Stimulated activated CD4-positive, alpha-beta T cell treated with anti-CD3 and anti-CD28 coated beads, Interleukin-15, amount 100 ng/mL, for 48 hours (primary cell): ENCODE measurements at places on chromosomes 7 and 10.

- no peak for DNase-seq
Observed at GRCh38 chr10:63409465-63410027, 56.2 kb downstream of the JMJD1C start.

DNA sequence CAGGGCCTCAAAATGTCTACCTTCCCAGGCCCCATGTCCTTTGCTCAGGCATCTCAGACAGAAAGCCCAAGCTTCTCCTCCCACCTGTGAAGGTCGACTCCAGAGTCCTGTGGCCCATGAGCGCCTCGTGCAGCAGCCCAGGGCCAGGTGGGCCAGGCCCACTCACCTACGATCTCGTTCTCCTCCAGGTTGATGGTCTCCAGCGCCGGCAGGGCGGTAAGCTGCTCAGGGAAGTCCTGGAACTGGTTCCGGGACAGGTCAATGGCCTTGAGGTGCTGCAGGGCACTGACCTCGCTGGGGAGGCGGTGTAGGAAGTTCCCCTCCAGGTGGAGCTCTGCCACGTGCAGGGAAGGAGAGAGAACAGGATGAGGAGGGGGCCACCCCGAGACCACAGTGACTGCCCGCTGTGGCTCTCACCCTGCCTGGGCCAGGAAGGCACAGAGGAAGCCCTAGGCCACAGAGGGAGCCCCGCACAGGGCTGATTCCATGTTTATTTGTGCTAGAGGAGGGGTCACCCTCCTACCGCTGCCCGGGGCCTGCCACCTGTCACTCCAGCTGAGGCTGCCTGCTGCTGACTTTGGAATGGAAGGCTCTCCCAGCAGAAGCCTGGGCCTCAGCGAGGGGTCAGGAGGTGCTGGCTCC lies 40.0 kb upstream of the NPFFR1 start:
- no peak for DNase-seq

GRCh38 chr10:3043512-3044368 lies 23.6 kb upstream of the PFKP start:
- DNase-seq = no peak

- no peak for DNase-seq
Observed at GRCh38 chr10:113278221-113278620, 274.6 kb upstream of the HABP2 start.

DNA sequence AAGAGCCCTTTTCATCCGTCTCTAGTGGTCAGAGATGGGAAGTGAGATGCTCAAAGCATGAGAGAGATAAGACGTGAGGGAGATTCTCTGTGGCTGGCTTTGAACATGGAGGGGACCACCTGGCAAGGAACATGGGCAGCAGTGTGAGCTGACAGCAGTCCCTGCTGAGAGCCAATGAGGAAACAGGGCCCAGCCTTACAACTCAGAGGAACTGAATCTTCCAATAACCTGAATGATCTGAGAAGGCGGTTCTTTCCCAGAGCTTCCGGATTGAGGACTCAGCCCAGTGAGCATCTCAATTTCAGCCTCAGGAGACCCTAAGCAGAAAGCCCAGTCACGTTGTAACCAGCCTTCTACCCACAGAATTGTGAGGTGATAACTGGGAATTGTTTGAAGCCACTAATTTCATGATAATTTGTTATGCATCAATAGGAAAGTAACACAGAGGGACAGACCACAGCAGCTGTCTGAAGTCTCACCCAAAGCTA lies 33.9 kb upstream of the IKZF1 start:
- no peak for DNase-seq

- DNase-seq = no peak
Observed at GRCh38 chr7:7418997-7419396, 116.7 kb downstream of the COL28A1 start.

DNA sequence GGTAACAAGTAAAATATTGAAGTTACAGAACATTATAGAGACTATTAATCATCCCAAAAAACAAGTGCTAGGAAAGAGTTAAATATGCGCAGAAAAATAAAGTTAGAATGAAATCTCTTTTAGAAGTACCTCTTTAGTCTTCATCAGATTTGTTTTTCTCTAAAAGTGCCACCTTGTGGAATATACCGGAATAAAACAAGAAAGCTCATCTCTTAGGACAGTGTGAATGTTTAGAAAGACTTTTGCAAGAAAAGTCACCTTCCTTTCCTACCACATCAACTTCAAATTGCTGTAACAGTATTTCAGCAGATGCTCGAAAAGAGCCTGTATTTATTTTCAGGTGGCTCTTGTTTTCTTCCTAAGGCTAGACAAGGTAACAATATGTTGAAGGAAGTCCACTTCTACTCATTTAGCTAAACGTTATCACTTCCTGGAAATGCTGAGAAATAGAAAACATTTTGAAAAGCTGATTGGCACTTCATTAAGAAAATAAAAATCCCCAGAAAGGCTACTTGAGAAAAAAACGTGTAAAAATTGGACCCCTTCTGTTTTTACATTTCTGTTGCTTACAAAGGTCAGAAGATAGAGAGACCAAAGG lies 19.8 kb upstream of the FAM133B start:
- no peak for DNase-seq

DNA sequence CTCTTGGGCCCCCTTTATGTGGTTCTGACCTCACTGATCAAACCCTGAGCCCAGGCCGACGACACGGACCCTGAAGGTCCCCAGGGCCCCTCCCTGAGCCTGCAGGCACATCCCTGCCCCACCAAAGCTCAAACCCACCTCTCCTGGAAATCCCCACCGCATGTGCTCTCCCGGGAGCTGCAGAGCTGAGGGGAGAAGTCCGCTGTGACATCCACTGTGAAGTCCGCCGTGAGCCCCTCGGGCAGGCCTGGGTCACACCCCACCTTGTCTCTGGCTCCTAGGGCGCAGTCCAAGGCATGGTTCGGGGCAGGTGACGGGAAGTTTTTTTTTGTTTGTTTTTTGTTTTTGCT lies 100.2 kb downstream of the MICALL2 start:
- no peak for DNase-seq

DNA sequence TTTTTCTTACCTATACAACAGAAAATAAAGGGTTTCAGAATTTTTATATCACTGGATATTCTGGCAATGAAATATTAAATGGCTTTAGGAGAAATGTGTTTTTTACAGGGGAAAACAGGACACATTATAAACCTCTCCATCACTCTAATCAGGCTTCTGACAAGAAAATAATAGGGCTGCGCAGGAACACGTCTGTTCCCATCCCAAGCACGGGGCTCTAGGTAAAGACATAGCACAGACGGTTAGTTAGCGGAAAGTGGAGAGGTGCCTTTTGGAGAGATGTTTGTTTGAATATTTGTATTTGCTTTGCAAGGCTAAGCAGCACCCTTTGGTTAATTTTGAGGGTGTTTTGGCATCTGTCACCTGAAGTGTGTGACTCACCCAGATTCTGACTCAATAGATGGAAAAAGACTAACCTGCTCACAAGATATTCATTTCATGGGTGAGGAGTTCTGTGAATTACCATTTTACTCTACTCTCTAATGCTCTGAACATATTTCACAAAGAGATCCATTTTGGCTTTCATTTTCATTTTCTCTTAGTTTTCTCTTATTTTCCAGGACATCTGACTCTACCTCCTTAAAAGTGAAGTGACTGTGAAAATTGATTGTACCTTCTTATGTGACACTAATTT lies 174.5 kb upstream of the AKR1E2 start:
- no peak for DNase-seq

DNA sequence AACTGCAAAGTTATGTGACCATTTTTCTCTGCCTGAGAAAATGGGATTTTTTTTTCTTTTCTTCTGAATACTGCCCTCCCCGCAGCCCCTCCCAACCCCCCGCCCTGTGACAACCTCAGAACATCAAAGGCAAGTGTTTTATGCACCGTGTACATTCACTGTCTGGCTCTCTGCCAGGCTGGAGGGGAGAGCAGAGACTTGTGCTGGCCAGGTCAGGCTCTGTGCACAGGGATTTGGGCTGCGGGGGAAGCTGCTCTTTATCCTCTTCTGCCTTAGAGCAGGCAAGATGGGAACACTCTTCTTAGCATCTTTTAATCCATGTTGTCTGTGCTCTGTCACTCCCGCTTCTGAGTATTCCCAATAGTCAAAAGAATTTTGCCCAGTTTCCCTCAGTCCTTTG lies 195.1 kb downstream of the CCSER2 start:
- no peak for DNase-seq

- DNase-seq = no peak
Observed at GRCh38 chr10:103278862-103279298, 1.9 kb downstream of the INA start.

DNA sequence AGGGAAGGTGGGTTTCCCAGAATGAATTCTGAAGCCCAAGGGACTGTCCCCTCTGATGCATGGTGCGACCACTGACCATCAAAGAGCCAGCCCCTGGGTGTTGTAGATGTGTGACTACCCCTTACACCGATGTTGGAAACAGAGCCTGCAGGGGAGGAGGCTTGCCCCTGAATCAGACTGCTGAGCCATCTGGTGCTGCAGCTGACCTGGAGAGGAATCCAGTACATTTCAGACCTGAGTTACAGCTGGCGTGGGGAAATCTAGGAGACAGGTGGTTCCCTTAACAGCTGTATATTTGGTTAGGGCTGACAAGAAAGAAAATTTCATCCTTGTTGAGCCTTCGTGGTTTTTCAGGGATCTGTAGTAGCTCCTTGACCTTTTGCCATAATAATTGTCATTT lies 195.5 kb downstream of the CELF2 start:
- no peak for DNase-seq

- DNase-seq = no peak
Observed at GRCh38 chr10:101670635-101671034, 24.3 kb downstream of the FBXW4 start.

DNA sequence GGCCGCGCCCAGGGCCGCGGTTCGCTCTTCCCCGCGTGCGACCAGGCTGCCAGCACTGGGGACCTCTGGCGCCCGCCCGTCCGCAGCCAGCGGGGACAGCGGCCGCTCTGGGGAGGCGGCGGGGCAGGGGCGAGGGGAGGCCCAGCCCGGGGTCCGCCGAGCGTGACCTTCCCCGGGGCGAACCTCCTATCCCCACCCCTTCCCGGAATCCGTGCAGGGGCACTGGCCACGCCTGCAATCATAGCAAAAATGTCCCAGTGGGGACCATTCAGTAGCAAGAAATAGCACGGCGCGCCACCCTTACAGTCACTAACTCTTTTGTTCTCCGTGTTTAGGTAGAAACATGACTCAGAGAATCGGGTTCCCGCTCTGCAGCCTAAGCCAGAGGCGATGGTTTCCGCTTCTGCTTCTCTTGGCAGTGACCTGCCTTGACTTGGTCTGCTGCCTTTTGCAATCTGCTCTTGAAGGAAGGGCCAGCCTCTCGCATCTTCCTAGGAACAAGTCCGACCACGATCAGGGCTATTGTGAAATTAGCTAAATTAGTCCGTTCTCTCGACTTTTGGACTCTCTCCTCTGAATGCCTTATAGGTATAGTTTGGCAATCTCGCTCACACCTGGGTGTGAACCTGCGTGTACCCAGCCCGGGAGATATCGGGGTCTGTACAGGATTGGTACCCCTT lies 79.3 kb upstream of the ACBD5 start:
- DNase-seq = peak; percentile 18

DNA sequence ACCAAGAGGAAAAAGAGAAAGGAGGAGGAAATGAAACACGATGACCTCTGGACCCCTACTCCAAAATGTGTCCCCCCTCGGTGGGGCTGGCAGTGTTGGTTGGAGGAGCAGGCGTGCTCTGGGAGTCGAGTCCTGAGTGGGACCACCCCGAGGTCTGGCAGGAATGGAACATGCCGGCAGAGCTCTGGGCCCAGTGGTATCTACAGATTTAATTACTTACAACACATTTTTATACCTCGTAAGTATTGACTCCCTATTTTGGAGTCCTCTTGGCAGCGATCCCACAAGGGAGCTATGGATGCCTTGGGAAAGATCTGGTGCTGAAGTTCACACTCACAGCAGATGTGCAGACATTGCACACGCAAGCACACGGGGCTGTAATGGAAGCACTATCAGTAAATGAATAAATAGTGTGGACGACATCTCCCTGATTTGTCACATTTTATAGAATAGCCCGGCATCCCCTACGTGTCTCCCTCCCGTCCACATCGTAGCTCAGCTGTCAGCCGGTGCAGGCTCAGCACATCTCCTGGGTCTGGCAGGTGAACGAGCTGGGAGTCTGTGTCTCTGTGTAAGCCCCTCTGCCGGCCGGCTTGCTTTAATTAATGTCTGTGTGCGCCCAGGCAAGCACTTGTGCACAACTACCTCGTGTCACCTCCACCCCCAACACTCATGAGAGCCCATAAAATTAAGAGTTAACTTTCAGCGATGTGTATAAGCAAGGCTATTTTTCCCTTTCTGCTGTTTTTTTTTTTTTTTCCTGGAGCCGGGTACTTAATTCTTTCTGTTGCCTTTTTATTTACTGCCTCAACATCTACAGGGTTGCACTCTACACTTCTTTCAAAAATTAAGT lies 603.2 kb downstream of the LRMDA start:
- DNase-seq = no peak

DNA sequence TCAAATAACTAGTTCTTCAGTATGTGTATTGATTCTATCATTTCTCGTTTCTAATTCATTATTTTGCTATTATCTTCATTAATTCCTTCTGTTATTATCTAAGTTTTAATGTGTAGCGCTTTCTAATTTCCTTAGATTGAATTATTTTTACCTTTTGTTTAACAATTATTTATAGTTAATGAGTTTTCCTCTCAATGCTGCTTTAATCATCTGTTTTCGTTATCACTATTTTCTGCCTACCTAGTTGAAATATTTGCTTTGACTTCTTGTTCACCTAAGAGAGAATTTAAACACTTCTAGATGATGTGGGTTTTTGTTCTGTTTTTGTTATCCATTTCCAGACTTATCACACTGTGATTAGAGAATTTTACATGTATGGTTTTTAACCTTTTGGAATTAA lies 37.5 kb upstream of the MTPN start:
- DNase-seq = no peak

- no peak for DNase-seq
Observed at GRCh38 chr7:159051916-159052315, 92.8 kb downstream of the VIPR2 start.

DNA sequence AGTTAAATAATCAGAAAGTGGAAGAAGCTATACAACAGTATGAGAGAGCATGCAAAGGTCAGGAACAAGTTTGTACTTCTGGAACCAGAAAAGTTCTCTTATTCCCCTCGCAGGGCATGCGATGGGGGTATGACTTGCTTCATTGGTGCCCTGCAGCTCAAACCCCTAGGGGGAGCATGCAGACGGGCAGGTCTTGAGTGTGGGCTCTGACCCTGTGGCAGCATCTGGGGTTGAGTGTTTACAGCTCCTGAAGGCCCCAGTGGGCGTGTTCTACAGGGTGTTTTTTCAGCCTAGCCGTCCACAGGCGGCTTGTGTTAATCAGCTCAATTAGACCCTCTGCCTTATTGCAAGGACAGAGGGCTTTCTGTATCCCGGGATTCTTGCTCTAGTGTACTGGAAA lies 44.5 kb downstream of the KIF20B start:
- no peak for DNase-seq

- DNase-seq = no peak
Observed at GRCh38 chr7:12690041-12690878, 2.8 kb downstream of the ARL4A start.

DNA sequence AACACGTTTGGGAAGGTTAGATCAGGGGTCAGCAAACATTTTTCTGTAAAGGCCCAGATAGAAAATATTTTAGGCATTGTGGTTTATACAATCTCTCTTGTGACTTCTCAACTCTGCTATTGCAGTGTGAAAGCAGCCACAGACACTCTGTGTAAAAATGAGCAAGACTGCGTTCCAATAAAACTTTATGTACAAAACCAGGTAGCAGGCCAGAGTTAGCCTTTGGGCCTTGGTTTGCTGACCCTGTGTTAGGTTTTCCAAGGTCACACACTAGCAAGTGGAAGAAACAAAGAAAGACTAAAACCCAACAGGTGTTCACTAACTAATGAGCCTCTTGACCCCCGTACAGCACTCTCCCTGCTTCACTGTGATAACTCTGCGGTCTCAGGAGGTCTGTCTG lies 14.9 kb upstream of the PAXIP1 start:
- DNase-seq = no peak

GRCh38 chr10:17229717-17229966 lies 1.6 kb downstream of the VIM start:
- DNase-seq = no peak
